ENCODE measurements at places on chromosomes 7 and 10.

- no peak for DNase-seq
Observed at GRCh38 chr7:41890631-41891274, 187.9 kb upstream of the INHBA start.

- DNase-seq: no peak
Observed at GRCh38 chr7:6530626-6531491, 20.4 kb downstream of the GRID2IP start.

GRCh38 chr7:80028717-80029116 lies 105.9 kb upstream of the GNAI1 start:
- DNase-seq: no peak

- no peak for DNase-seq
Observed at GRCh38 chr10:105699504-105699903, 1058.4 kb downstream of the SORCS3 start.

- no peak for DNase-seq
Observed at GRCh38 chr7:99694201-99694911, 14.6 kb upstream of the CYP3A5 start.

GRCh38 chr10:3251172-3251571 lies 78.6 kb upstream of the PITRM1 start:
- DNase-seq: no peak

GRCh38 chr10:49270565-49270964 lies 28.4 kb upstream of the C10orf71 start:
- DNase-seq: no peak

- DNase-seq: no peak
Observed at GRCh38 chr7:79063019-79063698, 390.3 kb downstream of the MAGI2 start.

DNA sequence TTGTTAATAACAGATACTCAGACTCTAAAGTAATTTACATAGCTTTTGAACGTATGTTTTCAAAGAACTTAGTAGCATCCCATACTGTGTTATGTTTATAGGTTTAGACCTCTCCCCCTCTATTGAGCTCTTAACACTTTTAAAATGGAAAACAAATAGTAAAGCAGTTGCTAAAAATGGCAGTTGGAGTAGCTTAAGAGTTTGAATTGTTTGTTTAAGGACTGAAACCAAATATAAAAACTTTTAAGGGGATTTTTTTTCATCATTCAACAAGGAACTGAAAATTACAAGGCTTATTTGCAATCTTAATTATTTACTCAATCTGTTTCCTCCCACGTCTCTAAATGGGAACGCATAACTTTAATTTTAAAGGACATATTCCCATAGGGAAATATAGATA lies 1.6 kb upstream of the SPAG6 start:
- DNase-seq: no peak

DNA sequence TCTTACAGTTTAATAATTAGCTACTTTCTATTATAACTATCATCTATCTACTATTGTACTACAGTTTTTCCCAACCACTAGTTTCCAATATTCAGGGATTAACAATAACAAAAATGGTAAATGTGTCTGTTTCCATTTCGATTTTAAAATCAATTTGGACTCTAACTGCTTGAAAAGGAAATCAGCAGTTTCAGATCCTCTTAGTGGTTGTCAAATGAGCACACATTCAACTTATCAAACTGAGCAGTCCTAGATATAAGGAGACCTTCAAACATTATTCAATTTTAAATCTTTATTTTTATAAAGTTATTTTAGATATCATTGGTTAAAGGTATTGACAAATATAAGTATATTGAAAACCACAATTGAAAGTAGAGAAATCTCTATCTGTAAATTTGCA lies 46.8 kb upstream of the CD36 start:
- no peak for DNase-seq

DNA sequence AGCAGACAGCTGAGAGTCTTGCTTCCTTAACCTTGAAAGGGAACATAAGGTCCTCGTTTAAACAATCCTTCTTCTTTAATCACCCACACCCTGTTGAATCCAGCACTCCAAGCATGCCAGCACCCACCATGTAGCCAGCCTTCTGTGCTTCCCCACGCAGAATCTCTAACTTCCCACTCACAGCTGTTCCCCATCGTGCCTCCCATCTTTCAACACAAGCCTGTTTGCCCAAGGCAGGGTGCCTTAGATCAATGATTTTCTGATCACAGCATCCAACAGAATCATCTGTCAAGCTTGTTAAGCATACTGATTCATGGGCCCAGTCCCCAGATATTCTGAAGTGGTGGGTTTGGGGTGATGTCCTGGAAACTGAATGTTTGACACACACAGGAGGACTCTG lies 530.8 kb downstream of the SH2D4B start:
- DNase-seq: no peak

DNA sequence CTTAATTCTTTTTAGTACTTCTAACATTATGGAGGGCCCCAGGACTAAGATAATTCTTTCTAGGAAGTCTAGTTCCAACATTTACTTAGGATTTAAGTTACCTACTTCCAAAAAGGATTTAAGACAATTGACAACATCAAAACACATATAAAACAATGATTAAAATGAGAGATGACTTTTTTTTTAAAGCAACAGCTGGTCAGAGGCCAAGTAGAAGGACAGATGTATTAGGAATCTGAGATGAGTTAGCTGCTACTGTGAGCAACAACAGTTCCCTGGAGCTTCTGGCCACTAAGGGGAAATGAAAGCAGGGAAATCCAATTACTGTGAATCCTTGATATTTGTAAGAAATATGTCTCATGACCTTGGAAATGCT lies 222.3 kb downstream of the PHTF2 start:
- DNase-seq: no peak

DNA sequence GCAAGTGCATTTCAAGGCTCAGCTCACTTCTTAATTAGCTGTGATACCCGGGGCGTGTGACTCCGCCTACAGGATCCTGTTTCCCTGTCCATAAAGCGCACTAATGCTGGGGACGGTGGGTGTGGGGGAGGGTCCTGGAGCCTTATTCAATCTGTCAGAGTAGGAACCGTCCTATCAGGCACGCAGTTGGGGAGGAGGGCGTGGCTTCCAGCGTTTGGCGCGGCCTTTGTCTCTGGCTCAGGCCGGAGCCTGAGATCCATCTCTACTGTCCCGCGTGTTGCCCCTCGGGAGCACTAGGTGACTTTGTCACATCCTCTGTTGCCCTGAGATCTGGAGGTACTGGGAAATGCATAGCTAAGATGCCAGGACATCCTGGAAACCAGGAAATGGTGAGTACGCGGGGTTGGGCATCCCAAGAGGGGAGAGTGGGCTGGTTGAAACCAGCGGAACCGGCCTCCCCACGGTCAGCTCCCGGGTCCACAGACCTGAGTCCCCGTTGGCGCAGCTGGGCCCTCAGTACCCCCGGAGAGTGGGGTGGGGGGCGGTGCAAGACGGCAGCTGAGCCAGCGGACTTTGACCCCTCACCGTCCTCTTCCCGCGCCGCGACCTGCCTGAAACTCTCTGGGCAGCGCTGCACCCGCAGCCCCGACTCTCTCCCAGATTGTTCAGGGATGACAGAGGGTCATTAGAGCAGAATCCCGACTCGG lies 104.4 kb upstream of the ZNF92 start:
- peak; percentile 96 for DNase-seq

DNA sequence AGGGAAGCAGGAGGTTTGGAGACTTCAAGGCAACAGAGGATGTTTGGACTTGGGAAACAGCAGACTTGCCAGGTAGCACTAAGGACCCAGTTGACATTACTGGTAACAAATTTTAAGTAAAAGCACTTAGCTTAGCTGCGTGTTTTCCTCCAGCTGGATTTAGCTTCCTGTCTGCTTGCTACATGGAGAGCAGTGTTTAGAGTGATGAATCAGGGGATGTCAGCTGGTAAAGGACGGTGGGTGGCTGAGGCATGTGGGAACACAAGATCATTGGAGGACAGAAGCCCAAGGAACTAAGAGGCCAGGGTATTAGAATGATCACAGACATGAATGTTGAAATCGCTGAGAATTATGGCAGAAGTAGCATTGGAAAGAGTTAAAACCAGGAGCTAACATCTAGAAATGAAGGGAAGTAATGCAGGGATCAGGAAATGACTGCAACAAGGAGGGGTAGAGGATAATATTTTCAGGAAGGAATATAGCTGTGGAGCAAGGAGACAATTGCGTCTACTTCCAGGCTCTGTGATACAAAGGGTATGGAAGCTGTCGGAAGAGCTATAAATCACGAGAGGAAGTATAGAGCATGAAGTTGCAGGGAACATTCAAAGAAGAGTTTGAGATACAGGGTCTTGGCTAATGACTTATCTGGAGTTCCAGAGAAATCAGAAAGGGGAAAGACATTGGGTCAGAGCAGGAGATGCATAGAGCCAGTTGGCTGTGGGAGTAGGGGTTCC lies 34.4 kb downstream of the CALD1 start:
- no peak for DNase-seq

DNA sequence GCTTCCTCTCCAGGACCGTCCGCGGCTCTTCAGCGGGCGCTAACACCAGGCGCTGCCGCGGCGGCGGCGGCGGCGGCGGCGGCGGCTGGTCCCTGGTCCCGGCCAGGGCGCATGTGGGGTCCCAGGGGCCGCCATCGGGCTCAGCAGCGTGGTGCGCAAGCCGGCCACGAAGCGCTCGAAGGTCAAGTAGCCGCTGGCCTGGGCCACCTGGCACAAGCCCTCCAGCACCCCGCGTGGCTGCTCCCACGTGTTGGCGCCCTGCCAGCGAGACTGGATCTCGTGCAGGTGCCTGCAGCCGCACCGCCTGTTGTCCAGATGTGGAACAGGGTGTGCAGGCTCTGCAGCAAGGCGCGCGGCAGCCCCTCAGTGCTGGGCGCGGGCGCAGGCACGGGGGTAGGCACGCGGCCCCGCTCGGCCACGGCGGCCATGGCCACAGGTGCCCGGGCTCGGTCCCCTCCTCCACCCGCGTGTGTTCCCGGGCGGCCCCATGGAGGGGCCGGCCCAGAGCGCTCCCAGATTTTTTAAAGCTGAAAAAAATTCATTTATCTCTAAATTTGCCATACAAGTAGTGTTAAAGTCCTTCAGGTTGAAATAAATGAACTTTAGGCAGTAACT lies 884.2 kb upstream of the ZNF722 start:
- DNase-seq: no peak

DNA sequence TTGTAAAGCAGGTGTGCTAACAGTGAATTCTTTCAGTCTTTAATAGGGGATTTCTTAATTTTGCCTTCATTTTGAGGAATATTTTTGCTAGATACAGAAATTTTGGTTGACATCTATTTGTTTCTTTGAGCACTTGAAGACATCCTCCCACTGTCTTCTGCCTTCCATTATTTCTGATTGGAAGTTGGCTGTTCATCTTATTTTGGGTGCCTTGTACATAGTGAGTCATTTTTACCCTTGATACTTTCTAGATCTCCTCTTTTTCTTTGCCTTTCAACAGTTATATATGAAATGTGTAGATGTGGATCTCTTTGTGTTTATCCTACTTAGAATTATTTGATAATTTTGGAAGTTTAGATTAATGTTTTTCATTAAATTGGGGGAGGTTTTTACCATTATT lies 631.0 kb downstream of the AUTS2 start:
- no peak for DNase-seq

GRCh38 chr10:17056781-17057428 lies 72.7 kb downstream of the CUBN start:
- DNase-seq: no peak

- DNase-seq: no peak
Observed at GRCh38 chr10:72276421-72277339, 3.0 kb downstream of the DDIT4 start.

- DNase-seq: no peak
Observed at GRCh38 chr10:115001506-115002381, 63.7 kb downstream of the TRUB1 start.

DNA sequence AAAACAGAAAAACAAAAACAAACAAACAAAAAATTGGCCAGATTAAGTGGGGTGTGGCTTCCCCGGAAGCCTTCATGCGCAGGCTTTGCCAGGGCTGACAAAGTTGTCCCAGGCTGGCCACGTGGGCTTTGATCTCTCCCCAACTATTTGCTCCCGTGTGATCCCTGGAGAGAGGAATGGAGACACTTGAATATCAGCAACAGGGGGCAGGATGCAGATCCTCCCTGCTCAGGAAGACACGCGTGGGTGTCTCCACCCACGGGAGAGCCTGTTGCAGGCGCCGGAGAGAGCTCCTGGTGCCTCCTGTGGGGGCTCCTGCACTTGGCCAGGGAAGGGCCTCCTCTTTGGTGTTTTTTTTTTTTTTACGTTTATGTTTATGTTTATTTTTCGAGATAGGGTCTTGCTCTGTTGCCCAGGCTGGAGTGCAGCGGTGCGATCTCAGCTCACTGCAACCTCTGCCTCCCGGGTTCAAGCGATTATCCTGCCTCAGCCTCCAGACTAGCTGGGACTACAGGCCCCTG lies 19.0 kb downstream of the TRIM56 start:
- DNase-seq: no peak

DNA sequence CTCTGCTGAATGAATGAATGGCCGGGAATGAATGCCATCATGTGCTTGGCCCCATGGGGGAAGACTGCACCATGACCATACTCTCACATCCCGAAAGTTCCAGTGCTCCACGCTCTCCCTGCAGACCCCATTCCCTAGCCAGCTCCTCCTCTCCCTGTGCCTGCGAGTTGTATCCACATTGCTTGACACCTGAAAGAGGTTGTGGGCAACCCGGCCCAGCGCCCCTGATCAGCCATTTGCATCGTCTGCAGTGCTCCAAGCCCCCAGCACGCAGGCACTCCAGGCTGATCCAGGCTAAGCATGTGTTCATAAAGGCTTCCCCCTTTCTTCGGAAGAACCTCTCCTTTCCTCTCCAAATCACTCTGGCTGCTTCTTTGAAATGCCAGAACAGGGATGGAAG lies 354.4 kb upstream of the MKI67 start:
- no peak for DNase-seq

- DNase-seq: no peak
Observed at GRCh38 chr10:117472872-117473271, 69.7 kb upstream of the EMX2 start.

DNA sequence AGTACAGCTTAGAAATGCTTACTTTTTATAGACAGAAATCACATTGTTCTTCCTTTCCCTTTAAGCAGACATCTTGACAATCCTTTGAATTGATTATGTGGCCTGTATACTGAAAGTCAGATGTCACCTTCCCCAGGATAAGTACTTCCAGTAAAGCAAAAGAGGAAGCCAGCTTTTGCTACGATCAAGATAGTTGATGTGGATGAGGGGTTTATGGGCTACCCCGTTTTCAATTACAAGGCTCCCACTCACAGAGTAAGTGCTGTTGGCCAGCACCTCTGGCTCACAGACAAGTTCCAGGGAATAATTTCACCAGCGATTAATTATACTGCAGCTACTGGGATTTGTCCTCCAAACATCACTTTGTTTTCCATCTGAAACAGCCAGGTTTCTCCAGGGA lies 95.1 kb upstream of the SAMD8 start:
- no peak for DNase-seq

DNA sequence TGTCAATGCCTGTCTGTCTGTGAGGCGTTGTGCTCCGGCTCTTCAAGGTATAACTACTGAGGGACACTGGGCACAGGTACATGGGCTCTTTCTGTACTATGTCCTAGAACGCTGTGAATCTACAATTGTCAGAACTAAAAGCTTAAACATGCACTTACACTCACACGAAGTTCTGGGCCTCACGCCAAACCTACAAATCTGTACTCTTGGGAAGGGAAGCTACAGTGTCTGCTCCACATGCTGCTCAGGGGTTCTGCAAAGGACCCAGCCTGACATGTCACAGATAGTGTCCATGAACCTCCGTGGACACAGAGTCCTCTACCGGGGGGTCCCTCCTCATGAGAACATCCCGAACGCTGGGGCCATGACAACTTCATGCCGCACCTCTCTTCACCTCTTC lies 268.7 kb downstream of the WDR37 start:
- DNase-seq: no peak

GRCh38 chr10:102450374-102451104 lies 804 bp downstream of the C10orf95 start:
- DNase-seq: peak; percentile 75

Data from glutamatergic neuron (in vitro differentiated cells).